Caki2 (cell line): ENCODE measurements at places on chromosomes 2 and 18. TPM values are rescaled to one million over a fixed set of nuclear protein-coding genes. Genes with fewer than 3 reads are reported as not detected.

DNA sequence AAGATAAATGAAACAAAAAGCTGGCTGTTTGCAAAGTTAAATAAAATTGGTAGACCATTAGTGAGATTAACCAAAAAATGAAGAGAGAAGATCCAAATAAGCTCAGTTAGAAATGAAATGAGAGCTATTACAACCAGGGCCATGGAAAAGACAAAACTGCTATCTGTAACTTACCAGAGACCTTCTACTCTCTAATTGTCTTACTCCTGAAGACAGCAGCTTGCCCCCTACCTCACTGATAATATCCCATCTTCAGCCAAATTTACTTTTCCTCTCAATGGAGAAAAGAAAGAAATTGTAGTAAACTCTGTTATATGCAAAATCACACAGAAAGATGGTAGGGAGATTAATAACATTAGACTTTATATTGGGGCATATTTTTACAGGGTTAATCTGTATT, 178.2 kb downstream of the LCLAT1 start:
- DNase-seq = no peak

- DNase-seq = no peak
These were observed 43.8 kb downstream of the LONRF2 start for GRCh38 chr2:100278501-100278900.

DNA sequence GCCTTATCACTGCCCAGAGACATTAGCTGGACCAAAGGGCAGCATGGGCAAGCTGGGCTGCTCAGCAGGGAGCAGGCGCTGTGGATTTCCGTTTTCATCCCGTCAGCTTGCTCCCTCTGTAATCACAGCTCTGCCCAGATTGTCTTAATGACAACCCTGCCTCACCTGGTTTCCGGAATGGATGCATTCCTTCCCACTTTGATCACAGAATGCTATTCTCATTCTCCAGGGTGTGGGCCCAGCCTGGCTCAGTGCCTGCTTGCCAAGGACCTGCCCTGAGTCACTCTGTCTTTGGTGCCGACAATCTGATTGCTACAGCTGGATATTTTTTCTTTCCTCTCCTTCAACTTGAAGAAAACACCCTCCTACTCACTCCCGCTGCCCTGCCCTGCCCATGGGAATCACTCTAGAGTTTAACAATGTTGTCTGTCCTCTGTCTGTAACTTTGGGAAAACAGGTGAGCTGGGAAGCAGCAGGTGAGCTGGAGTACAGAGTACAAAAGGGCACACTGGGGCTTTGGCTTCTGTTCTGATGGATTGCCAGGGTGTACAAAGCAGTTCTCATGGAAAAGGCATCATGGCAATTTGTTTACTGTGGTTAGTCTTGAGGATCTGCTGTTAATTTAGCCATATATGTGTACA, 27.2 kb upstream of the FAM136A start:
- peak; percentile 73 for DNase-seq

GRCh38 chr2:98932778-98933343, 3.2 kb downstream of the CRACDL start:
- no peak for DNase-seq

DNA sequence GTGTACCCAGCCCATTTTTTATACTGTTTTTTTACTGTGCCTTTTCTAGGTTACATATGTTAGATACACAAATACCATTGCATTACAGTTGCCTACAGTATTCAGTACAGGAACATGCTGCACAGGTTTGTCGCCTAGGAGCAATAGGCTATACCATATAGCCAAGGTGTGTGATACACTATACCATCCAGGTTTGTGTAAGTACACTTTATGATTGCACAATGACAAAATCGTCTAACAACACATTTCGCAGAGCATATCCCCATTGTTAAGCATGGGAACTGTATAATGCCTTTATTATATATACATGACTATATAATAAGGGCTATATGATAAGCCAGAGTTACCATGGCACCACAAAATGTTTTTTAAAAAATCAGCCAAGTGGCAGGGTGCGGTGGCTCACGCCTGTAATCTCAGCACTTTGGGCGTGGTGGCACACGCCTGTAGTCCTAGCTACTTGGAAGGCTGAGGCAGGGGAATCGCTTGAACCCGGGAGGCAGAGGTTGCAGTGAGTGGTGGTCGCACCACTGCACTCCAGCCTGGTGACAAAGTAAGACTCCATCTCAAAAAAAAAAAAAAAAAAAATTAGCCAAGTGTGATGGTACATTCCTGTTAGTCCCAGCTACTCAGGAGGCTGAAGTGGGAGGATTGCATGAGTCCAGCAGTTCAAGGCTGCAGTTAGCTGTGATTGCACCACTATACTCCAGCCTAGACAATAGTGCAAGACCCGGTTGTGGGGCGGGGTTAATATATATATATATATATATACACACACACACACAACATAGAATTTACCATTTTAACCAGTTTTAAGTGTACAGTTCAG, 2.8 kb upstream of the CENPA start:
- DNase-seq = no peak

- DNase-seq = no peak
These were observed 1521.3 kb upstream of the ACVR2A start for GRCh38 chr2:146323564-146323963.

- DNase-seq = no peak
These were observed 109.1 kb upstream of the RMDN2 start for GRCh38 chr2:37816036-37816435.

GRCh38 chr2:18104595-18105224, 226.2 kb downstream of the KCNS3 start:
- no peak for DNase-seq

DNA sequence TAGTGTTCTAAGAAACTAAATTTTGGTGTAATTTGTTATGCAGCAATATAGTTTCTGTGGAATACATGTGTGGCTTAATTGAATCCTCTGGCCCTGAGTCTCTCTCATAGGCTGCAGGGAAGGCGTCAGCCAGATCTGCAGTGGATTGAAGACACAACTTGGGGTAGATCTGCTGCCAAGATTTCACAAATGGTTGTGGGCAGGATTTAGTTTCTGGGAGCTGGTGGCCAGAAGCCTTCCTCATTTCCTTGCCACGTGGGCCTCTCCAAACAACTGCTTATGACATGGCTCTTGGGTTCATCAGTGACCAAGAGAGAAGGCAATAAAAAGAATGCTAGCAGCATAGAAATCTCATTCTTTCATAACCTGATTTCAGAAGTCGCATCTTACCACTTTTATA, 28.2 kb downstream of the CCDC102B start:
- DNase-seq = no peak

DNA sequence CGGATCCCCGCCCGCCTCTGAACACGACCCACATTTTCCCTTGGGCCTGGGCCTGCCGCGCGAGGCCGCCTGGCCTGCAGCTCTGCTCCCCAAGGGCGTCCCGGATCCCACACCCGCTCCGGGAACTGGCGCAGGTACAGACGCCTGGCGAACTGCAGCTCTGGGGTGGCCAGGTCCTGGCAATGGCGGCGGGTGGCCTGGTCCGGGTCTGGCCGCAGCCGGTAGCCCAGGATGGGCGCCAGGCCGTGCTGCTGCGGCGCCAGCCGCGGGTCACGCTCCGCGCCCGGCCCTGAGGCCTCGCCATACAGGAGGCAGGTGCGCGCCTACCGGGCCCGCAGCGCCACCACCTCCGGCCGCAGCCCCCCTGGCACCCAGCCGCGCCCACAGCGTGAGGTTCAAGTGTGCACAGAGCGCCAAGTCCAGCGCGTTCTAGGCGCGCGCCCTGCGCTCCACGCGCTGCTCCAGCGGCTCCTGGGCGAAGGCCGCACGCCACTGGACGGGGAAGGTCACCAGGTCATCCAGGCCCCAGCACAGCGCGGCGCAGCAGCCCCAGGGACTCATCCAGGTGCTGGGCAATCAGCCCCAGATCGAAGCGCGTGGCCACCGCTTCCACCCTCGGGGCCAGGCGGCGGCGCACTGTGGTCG, 9.5 kb downstream of the AQP12A start:
- no peak for DNase-seq

DNA sequence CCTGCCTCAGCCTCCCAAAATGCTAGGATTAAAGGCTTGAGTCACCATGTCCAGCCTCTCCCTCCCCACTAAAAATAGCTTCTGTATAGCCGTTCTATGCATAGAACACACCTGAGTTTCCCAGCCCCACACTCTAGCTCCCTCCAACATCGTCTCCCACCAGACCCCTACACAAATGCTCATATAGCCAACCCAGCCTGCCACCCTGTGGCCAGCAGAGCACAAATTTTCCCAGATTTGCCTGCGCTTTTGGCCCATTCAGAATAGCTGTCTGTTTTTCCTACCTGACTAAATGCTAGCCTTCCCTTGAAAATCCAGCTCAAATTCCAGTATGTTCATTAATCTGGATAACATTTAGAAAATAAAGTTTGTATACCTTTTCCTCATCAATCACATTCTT, 22.8 kb downstream of the TRABD2A start:
- no peak for DNase-seq

DNA sequence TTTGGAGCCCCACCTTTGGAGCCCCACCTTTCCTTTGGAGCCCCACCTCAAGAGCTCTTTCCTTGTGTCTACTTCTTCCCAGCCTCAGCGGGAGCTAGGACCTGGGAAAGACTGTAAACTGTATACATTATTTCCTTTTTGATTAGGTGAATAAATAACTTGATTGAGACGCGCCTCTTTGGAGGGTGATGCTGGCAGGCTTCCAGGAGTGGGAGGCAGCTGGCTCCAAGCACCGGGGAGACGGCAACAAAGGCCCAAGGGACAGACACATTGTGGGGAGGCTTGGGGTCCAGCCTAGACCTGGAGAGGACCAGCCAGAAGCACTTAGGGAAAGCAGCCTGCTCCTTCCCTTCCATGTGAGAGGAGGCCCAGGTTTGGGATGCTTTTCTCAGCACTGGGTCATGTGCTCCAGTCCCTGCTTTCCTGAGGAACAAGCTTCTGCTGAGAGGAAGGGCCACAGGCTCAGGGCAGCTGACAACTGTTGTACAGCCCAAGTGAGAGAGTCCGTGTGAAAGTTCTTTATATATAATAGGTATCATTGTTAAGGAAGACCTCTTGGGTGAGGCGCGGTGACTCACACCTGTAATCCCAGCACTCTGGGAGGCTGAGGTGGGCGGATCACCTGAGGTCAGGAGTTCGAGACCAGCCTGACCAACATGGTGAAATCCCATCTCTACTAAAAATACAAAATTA, 297.2 kb upstream of the SLC14A2 start:
- DNase-seq = no peak

GRCh38 chr18:32371384-32371783, 99.3 kb downstream of the GAREM1 start:
- DNase-seq = no peak

DNA sequence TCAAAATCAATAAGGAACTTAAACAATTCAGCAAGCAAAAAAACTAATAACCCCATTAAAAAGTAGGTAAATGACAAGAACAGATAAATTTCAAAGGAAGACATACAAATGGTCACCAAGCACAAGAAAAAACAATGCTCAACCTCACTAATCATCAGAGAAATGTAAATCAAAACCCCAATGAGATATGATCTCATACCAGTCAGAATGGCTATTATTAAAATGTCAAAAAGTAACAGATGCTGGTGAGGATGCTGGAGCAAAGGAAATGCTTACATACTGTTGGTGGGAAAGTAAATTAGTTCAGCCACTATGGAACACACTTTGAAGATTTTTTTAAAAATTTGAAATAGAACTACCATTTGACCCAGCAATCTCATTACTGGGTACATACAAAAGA, 538.0 kb downstream of the TMX3 start:
- no peak for DNase-seq

DNA sequence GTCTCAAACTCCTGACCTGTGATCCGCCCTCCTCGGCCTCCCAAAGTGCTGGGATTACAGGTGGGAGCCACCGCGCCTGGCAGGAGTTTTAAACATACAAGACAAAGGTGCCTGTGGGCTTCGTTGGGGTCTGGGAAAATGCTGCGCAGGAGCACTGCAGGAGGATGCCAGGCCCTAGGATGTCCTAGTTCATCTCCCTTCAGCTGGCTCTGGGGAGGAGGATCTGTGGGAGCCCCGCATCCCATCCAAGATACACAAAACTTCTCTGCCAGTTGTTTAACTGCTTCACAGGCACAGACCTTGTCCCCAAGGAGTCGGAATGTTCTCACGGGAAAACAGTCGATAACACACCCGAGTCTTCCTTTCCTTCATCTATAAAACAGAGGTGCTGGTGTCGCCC, 89.1 kb downstream of the POLR1A start:
- no peak for DNase-seq

DNA sequence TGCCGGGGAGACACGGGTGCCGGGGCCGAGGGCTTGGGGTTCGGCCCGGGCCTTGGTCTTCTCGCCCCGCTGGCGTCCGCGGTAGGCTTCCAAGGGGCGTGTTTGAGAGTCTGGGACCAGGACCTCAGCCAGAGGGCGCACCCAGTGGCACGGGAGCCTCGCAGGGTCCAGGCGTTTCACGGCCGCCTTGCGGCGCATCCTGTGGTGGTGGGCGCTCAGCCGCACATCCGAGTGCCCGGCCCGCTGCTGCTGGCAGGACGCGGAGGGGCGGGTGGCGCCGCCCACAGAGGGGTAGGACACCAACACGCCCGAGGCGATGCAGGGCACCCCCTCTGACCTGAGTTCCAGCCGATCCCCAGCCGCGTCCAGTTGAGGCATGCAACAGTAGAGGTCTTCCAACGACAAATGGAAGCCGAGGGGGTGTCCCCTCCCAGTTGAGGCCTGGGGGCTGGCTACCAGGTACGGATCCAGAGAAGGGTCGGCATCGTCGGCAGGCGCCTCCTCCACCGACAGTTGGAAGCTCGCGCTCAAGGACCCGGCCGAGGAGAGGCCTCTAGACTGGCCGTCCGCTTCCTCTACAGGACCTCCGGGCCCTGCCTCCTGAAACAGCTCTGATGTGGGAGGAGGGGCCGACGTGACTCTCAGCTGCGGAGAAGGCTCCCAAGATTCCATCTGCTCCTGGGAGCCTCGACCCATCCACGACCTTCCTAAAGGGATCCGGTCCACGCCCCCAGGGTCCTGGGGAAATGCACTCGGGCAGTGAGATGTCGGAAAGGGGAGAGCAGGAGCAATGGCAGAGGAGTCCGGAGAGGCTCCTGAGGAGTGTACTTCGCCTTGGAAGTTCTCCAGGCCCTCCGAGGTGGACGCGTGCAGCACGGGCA, 6.3 kb downstream of the C2orf81 start:
- DNase-seq = no peak

DNA sequence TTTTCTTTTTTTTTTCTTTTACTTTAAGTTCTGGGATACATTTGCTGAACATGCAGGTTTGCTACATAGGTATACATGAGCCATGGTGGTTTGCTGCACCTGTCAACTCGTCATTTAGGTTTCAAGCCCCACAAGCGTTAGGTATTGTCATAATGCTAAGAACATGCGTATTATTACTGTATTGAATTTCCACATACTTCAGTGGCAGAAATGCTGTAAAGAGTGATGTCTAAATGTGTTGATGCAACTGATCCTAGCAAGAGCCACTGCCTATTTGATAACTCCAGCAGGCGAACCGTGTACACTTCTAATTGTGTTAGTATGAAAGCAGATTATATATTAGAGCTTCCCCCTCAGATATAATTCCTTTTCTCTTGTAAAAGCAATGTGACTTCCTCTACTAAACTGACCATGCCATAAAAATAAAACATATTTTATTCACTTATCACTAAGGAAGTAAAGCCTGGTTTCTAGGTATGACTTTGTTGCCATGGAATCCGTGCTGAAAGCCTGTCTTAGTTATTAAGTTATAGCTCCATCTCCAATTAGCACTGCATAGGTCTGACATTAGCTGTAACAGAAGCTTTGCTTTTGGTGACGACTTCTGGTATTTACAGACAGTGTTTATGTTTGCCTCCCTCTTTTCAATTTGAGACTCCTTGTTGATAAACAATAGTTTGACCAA, 280.0 kb downstream of the GALR1 start:
- DNase-seq = no peak

GRCh38 chr2:102764083-102764482, 2.3 kb downstream of the TMEM182 start:
- peak; percentile 27 for DNase-seq

Gene CD226
- 3.2 TPM in 1 of 2 replicates, not detected in the other for total RNA-seq

Gene ALK
- not detected in 2 replicates for total RNA-seq

Gene FBXO15
- total RNA-seq = 0.10 and 2.0 TPM in 2 replicates

Gene GAD1
- total RNA-seq = 4.4 and 5.6 TPM in 2 replicates

Gene TUBB8B
- total RNA-seq = not detected in 2 replicates
